CD4-positive, alpha-beta T cell treated with Interleukin-4 for 1 hour (primary cell): ENCODE measurements at places on chromosomes 7 and 10.

- no peak for DNase-seq
These were observed 1.2 kb downstream of the TBATA start for GRCh38 chr10:70784016-70784415.

DNA sequence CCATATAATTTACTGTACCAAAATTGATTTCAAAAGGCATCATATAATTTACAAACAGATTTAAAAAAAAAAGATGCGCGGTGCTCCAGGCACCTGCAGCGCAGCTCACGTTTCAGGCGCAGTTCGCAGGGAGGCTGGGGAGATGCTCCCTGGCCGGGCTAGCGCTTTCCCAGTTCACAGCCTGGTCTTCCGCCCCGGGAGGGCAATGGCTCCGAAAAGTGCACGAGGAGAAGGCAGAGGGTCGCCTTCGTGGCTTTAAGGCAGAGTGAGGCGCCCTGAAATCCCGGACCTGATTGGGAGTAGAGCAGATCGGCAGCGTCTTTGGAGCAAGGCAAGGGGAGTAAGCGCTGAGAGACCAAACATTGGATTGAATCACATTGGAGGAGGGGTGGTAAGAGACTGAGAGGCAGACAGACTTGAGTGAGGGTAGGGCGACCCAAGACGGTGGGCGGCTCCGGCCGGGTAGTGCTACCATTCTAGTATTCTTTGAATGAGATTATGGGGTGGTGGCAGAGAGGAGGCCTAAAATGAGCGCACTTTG lies 1.5 kb downstream of the NEUROG3 start:
- DNase-seq = no peak

DNA sequence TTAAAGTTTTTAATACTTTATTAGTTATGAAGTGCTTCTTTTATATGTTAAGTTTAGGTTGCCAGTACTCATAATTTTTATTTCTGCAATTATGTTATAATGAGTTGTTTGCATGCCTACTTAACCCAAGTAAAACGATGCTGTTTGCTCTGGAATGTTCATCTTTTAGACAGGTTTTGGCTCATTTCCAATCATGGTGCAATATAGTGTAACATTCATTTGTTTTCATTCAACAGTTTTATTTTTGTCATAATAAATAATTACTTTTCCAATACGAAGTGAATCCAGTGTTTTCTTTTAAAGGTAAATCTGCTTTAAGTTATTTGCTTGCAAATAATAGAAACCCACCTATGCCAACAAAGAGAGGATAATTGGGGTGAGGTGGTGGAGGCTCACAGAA lies 22.1 kb downstream of the ARL5B start:
- no peak for DNase-seq

DNA sequence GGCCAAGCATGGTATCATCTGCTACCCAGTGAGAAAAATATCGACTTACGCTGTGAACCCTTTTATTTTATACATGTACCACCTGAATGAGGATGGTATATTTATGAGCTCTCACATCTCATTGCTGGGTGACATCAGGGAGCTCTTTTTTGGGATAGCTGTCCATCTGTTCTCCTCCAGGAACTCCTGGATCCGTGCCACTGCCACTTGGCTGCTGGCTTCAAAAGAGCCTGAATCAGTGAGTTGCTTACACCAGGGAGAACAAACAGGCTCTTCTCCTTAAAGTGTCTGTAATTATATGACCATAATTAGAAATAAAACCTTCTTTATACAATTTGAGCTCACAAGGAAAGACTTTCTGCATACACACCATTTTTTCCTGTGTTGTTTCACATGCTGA lies 106.2 kb downstream of the KAT6B start:
- no peak for DNase-seq

GRCh38 chr7:107751113-107751512 lies 7.2 kb downstream of the CBLL1 start:
- no peak for DNase-seq

DNA sequence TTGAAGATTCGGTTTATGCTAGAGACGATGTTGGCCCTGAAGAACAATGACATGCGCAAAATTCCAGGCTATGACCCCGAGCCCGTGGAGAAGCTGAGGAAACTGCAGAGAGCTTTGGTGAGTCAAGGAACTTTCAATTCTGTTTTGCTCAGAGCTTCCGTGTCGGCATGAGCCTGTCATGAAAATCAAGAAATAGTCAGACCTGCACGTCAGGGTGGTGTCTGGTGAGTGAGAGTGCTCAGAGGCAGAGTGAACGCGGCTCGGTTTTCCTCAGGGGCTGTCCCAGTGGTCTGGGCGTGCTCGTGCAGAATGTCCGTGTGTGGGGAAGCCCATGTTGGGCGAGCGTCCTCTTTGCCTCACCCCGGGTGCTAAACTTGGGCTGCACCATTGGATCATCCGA lies 12.6 kb downstream of the NOM1 start:
- no peak for DNase-seq
